ENCODE measurements at places on chromosomes 1 and 21. TPM values are rescaled to one million over a fixed set of nuclear protein-coding genes. Genes with fewer than 3 reads are reported as not detected.

The ADORA1 gene
- total RNA-seq, result 2.0 TPM

The IFNLR1 gene
- 0.04 TPM for total RNA-seq

The PEAR1 gene
- total RNA-seq, result 12.2 TPM

The CFAP45 gene
- 0.22 TPM for total RNA-seq

The WNT9A gene
- 4.6 TPM for total RNA-seq

- DNase-seq, result no peak
- H3K27me3 ChIP-seq, result peaks cover 26% of the 10 kb centered on the region
- no peak overlapping the region for H3K4me3 ChIP-seq
These were observed 84.9 kb downstream of the VWA5B1 start for GRCh38 chr1:20375563-20375962.

DNA sequence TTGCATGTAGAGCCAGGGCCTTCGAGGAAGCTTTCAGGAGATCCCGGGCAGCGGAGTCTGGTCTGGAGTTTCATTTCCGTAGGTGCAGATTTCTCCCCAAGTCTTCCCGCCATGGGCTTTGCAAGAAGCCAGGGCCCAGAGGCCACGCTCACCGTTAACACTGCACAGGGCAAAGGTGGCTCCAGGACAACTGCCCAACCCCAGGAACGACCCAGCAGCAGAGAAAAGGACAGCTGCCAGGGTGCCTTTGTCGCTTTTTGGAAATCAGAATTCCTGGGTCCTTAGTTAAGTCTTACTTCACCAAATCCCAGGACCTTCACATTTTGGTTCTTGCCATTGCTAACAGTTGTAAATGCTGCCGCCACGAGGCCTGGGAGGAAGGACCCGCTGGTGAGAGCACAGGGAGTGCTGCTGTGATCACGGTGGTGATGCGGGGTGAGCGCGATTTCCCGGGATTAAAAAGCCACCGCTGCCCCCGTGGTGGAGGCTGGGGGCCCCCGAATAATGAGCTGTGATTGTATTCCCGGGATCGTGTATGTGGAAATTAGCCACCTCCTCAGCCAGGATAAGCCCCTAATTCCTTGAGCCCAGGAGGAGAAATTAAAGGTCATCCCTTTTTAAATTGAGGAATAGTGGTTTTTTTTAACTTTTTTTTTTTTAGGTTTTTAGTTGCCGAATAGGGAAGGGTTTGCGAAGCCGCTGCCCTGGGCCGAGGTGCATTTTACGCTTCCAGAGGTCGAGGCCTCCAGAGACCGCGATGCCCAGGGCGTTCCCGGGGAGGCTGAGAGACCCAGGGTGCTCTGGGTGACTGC, 8.2 kb downstream of the SIM2 start:
- no peaks in the 10 kb centered on the region for H3K36me3 ChIP-seq
- H3K4me3 ChIP-seq, result no peak overlapping the region
- no peak for DNase-seq
- H3K27ac ChIP-seq, result no peak overlapping the region
- H3K4me1 ChIP-seq, result peaks cover 43% of the 10 kb centered on the region

DNA sequence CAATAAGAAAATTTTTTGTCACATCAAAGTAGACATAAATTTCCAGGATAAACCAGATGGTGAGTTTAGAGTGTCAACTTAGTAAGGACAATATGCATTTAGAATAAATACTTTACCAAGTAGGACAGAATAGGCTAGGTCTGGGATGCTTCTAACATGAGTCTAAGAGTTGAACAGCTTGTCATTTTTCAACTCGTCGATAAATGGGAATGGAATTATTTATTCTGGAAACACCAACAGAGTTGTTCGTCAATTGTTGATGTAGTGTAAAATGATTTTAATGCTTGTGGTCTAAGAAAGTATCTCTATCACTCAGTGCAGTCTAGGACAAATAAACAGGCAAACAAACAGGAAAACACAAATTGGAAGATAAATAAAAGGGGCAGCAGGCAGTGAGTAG, 358.4 kb upstream of the ST6GALNAC5 start:
- H3K4me3 ChIP-seq, result no peak overlapping the region
- H3K27ac ChIP-seq, result no peak overlapping the region
- no peaks in the 10 kb centered on the region for H3K36me3 ChIP-seq
- DNase-seq, result no peak
- H3K4me1 ChIP-seq, result no peaks in the 10 kb centered on the region

- no peak overlapping the region for H3K27ac ChIP-seq
- no peak for DNase-seq
- peaks cover 14% of the 10 kb centered on the region for H3K4me1 ChIP-seq
These were observed 363.5 kb upstream of the USP24 start for GRCh38 chr1:55578646-55579045.

GRCh38 chr1:199129247-199129646, 490.4 kb downstream of the PTPRC start:
- DNase-seq, result peak; percentile 8
- H3K27ac ChIP-seq, result no peak overlapping the region
- H3K27me3 ChIP-seq, result no peaks in the 10 kb centered on the region

- H3K4me1 ChIP-seq, result no peaks in the 10 kb centered on the region
- H3K4me3 ChIP-seq, result no peak overlapping the region
- DNase-seq, result peak; percentile 85
- H3K27ac ChIP-seq, result no peak overlapping the region
- H3K36me3 ChIP-seq, result no peaks in the 10 kb centered on the region
These were observed 103.2 kb upstream of the ZNF644 start for GRCh38 chr1:91124989-91125417.

- no peaks in the 10 kb centered on the region for H3K27me3 ChIP-seq
- no peak overlapping the region for H3K4me3 ChIP-seq
- H3K36me3 ChIP-seq, result no peaks in the 10 kb centered on the region
- H3K4me1 ChIP-seq, result no peaks in the 10 kb centered on the region
- H3K27ac ChIP-seq, result no peak overlapping the region
These were observed 82.3 kb upstream of the SYT6 start for GRCh38 chr1:114235960-114236359.

DNA sequence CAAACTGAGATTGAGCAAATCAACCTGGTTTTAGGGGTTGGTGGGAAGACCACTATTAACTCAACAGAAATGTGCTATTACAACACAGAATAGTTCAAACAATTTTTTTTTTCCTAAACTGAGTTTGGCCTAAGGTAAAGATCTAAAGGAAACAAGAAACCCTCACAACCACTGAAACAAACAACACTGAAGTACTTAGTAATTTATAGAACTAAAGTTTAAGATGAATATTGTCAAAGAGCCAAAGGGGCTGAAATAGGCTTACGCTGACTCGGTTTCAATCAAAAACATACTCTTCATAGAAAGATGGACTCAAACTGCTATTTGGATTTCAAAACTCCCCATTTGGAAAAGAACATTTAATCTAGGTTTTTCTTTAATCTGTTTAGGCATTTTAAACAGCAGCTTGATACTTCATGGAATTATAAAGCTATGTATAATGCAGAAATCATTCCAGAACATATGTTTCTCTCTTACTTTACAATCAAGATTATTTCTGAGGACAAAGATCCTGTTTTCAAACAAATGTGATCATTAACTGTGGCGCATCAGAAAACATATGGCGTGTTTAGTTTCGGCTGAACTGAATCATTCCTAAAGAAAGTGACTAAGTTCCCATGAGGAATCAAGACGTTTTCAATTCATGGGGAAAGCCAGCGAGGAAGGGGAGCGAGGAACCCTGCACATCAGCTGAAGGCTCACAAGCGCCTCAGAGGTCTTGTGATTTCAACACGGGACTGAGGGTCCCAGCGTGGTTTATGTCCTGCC, 62.7 kb downstream of the SYT6 start:
- no peaks in the 10 kb centered on the region for H3K36me3 ChIP-seq
- H3K27ac ChIP-seq, result no peak overlapping the region
- H3K4me1 ChIP-seq, result peaks cover 17% of the 10 kb centered on the region
- peak; percentile 25 for DNase-seq
- H3K4me3 ChIP-seq, result no peak overlapping the region

DNA sequence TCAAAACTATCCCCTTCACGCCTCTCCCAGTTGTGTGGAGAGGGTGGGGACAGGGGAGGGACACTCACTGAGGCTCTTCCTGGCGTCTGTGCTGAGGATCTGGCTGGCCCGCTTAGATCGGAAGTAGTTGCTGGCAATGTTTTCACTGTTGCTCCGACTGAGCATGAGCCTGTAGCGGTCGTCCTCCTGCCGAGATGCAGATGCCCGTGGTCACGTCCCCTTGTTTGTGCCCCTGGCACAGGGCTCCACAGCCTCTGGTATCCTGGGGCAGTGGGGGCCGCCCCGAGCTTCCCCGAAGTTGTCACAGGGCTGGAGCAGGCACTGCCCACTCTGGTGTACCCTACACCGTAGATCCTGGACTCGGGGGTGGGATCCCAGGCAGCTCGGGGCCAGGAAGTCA, 5.0 kb upstream of the DDOST start:
- peak overlapping the region; percentile 13 for H3K27ac ChIP-seq
- DNase-seq, result peak; percentile 41
- H3K4me3 ChIP-seq, result no peak overlapping the region
- H3K27me3 ChIP-seq, result no peaks in the 10 kb centered on the region
- H3K36me3 ChIP-seq, result no peaks in the 10 kb centered on the region
- peaks cover 8% of the 10 kb centered on the region for H3K4me1 ChIP-seq

DNA sequence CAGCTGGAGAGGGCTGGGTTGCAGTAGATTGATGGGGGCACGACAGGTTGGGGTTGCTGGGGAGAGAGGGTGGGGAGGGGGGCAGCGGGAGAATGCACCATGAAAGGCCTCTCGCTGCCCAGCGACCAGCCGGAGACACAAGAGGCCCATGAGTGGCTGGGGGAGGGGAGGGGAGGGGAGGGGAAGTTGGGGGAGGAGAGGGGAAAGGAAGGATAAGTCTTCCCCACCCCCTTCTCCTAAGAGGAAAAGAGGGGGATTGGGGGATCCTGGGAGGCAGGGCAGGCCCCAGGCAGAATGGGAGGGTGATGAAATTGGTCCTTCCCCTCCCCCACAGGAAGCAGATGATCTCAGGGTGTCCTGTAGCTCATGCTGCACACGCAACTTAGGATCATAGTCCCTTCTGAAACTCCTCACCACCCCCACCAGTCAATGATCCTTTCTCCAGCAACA, 45.7 kb downstream of the PAX7 start:
- DNase-seq, result no peak
- peaks cover 31% of the 10 kb centered on the region for H3K4me1 ChIP-seq
- H3K27ac ChIP-seq, result peak overlapping the region; percentile 20
- peaks cover 24% of the 10 kb centered on the region for H3K36me3 ChIP-seq
- no peak overlapping the region for H3K4me3 ChIP-seq
- peaks cover 19% of the 10 kb centered on the region for H3K27me3 ChIP-seq

- no peaks in the 10 kb centered on the region for H3K36me3 ChIP-seq
- H3K4me3 ChIP-seq, result peak overlapping the region; percentile 18
- DNase-seq, result peak; percentile 70
- H3K27me3 ChIP-seq, result no peaks in the 10 kb centered on the region
- H3K27ac ChIP-seq, result no peak overlapping the region
These were observed 3.3 kb downstream of the B3GALT2 start for GRCh38 chr1:193183019-193183627.

DNA sequence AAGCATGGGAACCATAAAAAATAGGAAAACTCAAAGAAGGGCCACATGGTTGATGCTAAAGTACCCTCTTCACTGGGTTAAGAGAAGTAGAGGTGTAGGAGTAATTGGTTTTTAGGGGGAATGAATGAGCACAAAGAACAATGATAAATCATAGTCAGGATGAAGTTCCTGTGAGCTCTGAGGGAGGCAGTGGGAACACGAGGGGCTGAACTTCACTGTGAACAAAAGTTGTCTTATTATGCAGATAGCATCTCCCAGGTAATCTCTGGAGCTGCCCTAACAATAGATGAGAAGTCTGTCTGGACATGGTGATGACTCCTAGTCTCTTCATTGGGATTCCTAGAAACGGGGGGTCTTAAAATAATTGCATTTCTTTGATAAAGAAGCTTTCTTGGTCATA, 127.9 kb downstream of the DNM3 start:
- no peak for DNase-seq
- no peaks in the 10 kb centered on the region for H3K27me3 ChIP-seq
- no peaks in the 10 kb centered on the region for H3K4me1 ChIP-seq
- no peaks in the 10 kb centered on the region for H3K36me3 ChIP-seq
- no peak overlapping the region for H3K27ac ChIP-seq

GRCh38 chr1:204260601-204261197, 46.9 kb upstream of the GOLT1A start:
- no peak overlapping the region for H3K27ac ChIP-seq
- no peak for DNase-seq
- H3K4me1 ChIP-seq, result peaks cover 44% of the 10 kb centered on the region
- no peaks in the 10 kb centered on the region for H3K27me3 ChIP-seq
- peaks cover 2% of the 10 kb centered on the region for H3K36me3 ChIP-seq
- H3K4me3 ChIP-seq, result no peak overlapping the region

GRCh38 chr1:40030528-40031135, 9.9 kb upstream of the CAP1 start:
- no peaks in the 10 kb centered on the region for H3K27me3 ChIP-seq
- H3K27ac ChIP-seq, result no peak overlapping the region
- peaks cover 3% of the 10 kb centered on the region for H3K4me1 ChIP-seq
- no peak for DNase-seq
- H3K4me3 ChIP-seq, result no peak overlapping the region

GRCh38 chr21:46229133-46229922, 754 bp upstream of the LSS start:
- H3K27ac ChIP-seq, result peak overlapping the region; percentile 65
- no peaks in the 10 kb centered on the region for H3K27me3 ChIP-seq
- peak overlapping the region; percentile 71 for H3K4me3 ChIP-seq
- peaks cover 16% of the 10 kb centered on the region for H3K36me3 ChIP-seq

DNA sequence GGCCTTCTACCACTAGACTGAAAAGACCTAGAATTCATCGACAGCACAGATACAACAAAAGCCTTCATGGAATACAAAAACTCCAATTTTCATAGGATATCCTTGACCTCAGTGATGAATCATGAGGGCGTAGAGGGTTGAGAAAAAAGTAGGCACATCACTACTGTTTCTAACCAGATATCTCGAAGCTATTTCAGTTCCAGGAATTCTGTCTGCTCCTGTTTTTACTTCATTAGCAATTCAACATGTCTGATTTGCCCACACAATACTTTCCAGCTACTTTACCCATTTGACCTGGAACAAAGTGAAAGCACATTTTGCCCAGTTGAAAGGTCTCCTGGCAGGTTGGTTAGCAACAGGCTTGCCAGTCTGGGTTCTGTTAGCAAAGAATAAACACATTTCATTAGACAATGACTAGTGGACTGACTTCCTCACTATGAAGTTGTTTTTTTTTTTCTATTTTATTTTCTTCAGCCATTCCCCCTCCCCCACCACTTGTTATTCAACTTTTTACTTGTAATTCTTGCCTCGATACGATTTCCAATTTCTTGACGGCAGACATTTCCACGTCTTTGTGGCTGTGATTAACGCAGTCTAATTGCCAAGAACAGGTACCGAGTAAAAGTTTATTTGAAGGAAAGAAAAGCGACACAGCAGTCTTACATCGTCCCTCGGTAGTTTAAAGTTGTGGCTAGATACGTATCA, 4.0 kb upstream of the ZBTB18 start:
- peak overlapping the region; percentile 58 for H3K4me3 ChIP-seq
- H3K36me3 ChIP-seq, result no peaks in the 10 kb centered on the region
- peak; percentile 36 for DNase-seq

DNA sequence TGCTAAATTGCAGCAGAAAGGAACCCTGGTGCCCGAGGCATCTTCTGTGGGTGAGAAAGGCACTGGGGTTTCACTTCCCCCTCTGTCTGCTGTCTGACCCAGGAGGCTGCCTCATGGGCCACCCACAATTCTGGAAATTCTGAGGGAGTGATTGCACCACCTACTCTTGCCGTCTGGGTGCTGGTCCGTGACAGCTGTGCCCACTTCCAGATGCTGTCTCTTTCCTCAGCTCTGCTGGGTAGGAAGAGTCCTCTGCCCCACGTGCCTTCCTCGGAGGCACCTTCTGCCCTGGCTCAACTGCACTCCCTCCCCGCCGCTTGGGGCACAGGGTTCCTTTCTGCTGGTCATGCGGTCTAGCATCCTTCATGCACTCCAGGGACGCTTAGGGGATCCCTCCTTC, 96.3 kb downstream of the ARHGEF10L start:
- no peak overlapping the region for H3K27ac ChIP-seq
- no peak overlapping the region for H3K4me3 ChIP-seq
- H3K36me3 ChIP-seq, result peaks cover 88% of the 10 kb centered on the region
- DNase-seq, result peak; percentile 81
- H3K4me1 ChIP-seq, result no peaks in the 10 kb centered on the region

Data from muscle of leg (tissue), 16 donors.